Peyer's patch (tissue), 4 donors: ENCODE measurements at places on chromosomes 1 and 21. TPM values are rescaled to one million over a fixed set of nuclear protein-coding genes. Genes with fewer than 3 reads are reported as not detected.

GRCh38 chr1:109838838-109839240, 71.8 kb upstream of the CSF1 start:
- no peaks in the 10 kb centered on the region for H3K27me3 ChIP-seq
- no peak overlapping the region for H3K4me3 ChIP-seq
- H3K36me3 ChIP-seq, result no peaks in the 10 kb centered on the region
- no peak for DNase-seq
- no peak overlapping the region for H3K27ac ChIP-seq

GRCh38 chr1:248599396-248599795, 1.9 kb upstream of the OR2T10 start:
- no peaks in the 10 kb centered on the region for H3K27me3 ChIP-seq
- H3K4me1 ChIP-seq, result no peaks in the 10 kb centered on the region
- DNase-seq, result no peak
- H3K4me3 ChIP-seq, result no peak overlapping the region
- no peaks in the 10 kb centered on the region for H3K36me3 ChIP-seq
- H3K27ac ChIP-seq, result no peak overlapping the region

- H3K27me3 ChIP-seq, result no peaks in the 10 kb centered on the region
- no peaks in the 10 kb centered on the region for H3K36me3 ChIP-seq
- H3K4me3 ChIP-seq, result peak overlapping the region; percentile 62
- H3K4me1 ChIP-seq, result no peaks in the 10 kb centered on the region
- no peak for DNase-seq
These were observed 2.1 kb downstream of the SELENBP1 start for GRCh38 chr1:151370211-151370911.

- H3K4me3 ChIP-seq, result no peak overlapping the region
- H3K27me3 ChIP-seq, result no peaks in the 10 kb centered on the region
- H3K27ac ChIP-seq, result no peak overlapping the region
- H3K4me1 ChIP-seq, result no peaks in the 10 kb centered on the region
These were observed 48.2 kb upstream of the ADARB1 start for GRCh38 chr21:45026066-45026745.

- no peak for DNase-seq
- H3K27me3 ChIP-seq, result no peaks in the 10 kb centered on the region
- H3K27ac ChIP-seq, result no peak overlapping the region
- H3K4me1 ChIP-seq, result peaks cover 11% of the 10 kb centered on the region
These were observed 5.1 kb downstream of the TNFRSF8 start for GRCh38 chr1:12067900-12068821.

GRCh38 chr1:167280912-167281311, 60.2 kb downstream of the POU2F1 start:
- no peaks in the 10 kb centered on the region for H3K36me3 ChIP-seq
- no peak for DNase-seq
- no peaks in the 10 kb centered on the region for H3K4me1 ChIP-seq
- H3K4me3 ChIP-seq, result no peak overlapping the region
- no peaks in the 10 kb centered on the region for H3K27me3 ChIP-seq
- H3K27ac ChIP-seq, result no peak overlapping the region

GRCh38 chr1:245428681-245429080, 273.9 kb downstream of the KIF26B start:
- H3K27ac ChIP-seq, result no peak overlapping the region
- no peak for DNase-seq
- no peaks in the 10 kb centered on the region for H3K27me3 ChIP-seq
- no peaks in the 10 kb centered on the region for H3K36me3 ChIP-seq
- H3K4me1 ChIP-seq, result no peaks in the 10 kb centered on the region
- no peak overlapping the region for H3K4me3 ChIP-seq

GRCh38 chr1:93565496-93566206, 116.0 kb downstream of the BCAR3 start:
- no peaks in the 10 kb centered on the region for H3K27me3 ChIP-seq
- H3K27ac ChIP-seq, result no peak overlapping the region
- H3K36me3 ChIP-seq, result peaks cover 74% of the 10 kb centered on the region
- DNase-seq, result no peak
- no peaks in the 10 kb centered on the region for H3K4me1 ChIP-seq

DNA sequence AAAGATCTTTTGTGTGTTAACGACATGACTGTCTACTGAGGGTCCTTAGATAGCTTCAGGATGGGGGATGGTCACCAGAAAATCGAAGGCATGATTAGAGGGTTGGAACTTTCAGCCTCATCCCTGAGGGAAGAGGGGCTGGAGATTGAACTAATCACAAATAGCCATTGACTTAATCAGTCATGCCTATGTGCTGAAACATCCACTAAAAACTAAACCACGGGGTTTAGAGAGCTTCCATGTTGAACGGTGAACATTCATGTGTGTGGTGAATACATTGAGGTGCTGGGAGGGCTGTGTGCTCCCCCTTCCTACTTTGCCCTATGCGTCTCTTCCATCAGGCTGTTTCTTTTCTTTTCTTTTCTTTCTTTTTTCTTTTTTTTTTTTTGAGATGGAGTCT, 17.0 kb downstream of the RBP7 start:
- H3K4me3 ChIP-seq, result no peak overlapping the region
- H3K36me3 ChIP-seq, result no peaks in the 10 kb centered on the region
- DNase-seq, result no peak

GRCh38 chr1:202616355-202616915, 93.8 kb downstream of the SYT2 start:
- no peaks in the 10 kb centered on the region for H3K36me3 ChIP-seq
- no peak for DNase-seq
- H3K4me3 ChIP-seq, result no peak overlapping the region

GRCh38 chr1:35762141-35762540, 7.6 kb downstream of the CLSPN start:
- no peaks in the 10 kb centered on the region for H3K27me3 ChIP-seq
- H3K36me3 ChIP-seq, result no peaks in the 10 kb centered on the region
- H3K4me1 ChIP-seq, result no peaks in the 10 kb centered on the region
- no peak overlapping the region for H3K27ac ChIP-seq
- DNase-seq, result no peak

GRCh38 chr1:29385966-29386365, 149.6 kb downstream of the PTPRU start:
- no peak for DNase-seq
- no peak overlapping the region for H3K27ac ChIP-seq
- no peak overlapping the region for H3K4me3 ChIP-seq
- H3K36me3 ChIP-seq, result no peaks in the 10 kb centered on the region

DNA sequence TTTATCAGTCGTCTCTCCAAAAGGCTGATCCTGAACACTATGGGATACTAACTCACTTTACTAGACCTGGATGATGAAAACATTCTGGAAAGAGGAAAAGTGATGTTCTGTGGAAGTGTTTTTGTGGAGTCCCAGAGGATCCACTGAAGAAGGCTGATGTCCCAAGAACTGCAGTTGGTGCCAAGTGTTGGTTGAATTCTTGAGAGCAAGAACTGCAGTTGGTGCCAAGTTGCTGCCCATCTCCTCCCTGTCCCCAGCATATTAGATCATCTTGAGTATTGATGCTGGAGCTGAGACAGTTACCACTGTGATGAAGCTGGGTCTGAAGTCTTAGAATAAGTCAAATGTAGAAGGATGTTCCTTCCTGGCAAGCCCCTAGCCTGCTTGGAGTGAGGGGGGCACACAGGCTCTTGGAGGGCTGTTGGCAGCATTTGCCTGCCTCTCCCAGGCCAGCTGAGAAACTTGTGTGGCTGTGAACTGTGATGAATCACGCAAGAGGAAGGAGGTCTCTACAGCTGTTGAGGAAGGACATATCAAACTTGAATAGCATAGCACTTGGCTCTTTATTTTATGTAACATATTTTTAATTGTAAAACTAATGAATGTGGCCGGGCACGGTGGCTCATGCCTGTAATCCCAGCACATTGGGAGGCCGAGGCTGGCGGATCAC, 48.1 kb downstream of the DNAJC6 start:
- DNase-seq, result no peak
- H3K36me3 ChIP-seq, result no peaks in the 10 kb centered on the region
- H3K4me1 ChIP-seq, result no peaks in the 10 kb centered on the region
- H3K27me3 ChIP-seq, result no peaks in the 10 kb centered on the region
- H3K4me3 ChIP-seq, result no peak overlapping the region

DNA sequence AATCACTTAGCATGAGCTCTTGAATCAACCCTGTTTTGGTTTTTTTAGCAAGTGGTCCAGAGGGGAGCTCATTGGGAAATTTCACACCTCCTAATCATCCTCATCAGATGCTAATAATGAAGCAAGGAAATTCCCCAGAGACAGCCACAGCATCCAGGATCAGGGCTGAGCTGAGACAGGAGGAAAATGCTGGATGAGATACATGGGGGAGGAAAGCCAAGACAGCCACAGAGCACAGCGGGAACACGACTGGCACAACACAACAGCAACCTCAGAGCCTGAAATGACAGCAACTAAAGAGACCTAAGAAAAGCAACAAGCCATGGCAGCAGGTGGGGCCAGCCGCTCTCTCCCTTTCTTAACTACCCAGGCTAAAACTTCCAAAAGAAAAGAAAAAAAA, 70.4 kb downstream of the UBR4 start:
- H3K4me1 ChIP-seq, result no peaks in the 10 kb centered on the region
- no peaks in the 10 kb centered on the region for H3K27me3 ChIP-seq
- no peaks in the 10 kb centered on the region for H3K36me3 ChIP-seq
- H3K4me3 ChIP-seq, result no peak overlapping the region
- H3K27ac ChIP-seq, result no peak overlapping the region

DNA sequence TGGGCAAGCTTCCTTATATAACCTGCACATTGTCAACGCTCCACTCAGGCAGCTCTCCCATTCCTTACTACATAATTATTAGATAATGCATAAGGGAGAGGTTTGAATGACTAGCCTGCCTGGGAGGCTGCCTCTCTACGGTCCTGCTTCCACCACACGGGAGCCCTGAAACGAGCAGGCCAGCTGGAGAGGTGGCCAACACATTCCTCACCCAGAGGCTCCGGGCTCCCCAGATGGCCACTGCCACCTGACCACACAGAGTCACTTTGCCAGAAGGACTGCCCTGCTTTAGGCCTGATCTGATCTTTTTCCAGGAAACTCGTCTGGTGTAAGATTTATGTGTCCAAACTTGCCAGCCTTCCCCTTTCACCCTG, 27.9 kb downstream of the HIVEP3 start:
- no peaks in the 10 kb centered on the region for H3K27me3 ChIP-seq
- no peaks in the 10 kb centered on the region for H3K4me1 ChIP-seq
- H3K4me3 ChIP-seq, result no peak overlapping the region
- no peak for DNase-seq
- peak overlapping the region; percentile 73 for H3K27ac ChIP-seq

DNA sequence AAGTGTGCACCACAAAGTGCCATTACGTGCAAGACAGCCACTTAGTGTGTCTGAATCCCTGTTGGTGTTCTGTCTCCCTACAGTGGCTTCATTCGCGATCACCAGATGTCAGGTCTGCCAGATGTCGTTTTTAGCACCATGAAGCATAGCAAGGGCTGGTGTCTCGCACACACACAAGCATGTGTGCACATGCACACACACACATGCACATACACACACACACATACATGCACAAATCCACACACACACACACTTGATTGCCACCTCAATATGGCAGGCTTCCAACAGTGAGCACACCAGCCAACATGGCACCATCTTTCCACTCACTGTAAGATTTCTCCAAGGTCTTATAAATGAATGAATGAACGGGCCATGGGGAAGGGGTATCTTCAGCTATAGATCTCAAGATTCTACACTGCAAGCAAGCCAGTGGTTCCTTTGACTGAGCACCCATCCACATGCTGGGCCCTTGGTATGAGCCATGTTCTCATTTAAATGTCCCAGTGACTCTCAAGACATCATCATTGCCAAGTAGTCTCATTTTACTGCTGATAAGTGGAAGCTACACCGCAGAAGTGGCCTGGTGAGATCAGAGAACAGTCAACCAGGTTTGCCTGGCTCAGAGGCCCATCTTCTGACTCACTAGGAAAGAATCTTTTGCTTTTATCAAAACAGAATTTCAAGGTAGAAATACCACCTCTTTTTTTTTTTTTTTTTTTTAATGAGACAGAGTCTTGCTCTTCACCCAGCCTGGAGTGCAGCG, 84.9 kb downstream of the SIM2 start:
- H3K27me3 ChIP-seq, result no peaks in the 10 kb centered on the region
- no peaks in the 10 kb centered on the region for H3K4me1 ChIP-seq
- DNase-seq, result peak; percentile 11
- H3K27ac ChIP-seq, result no peak overlapping the region
- no peaks in the 10 kb centered on the region for H3K36me3 ChIP-seq

- H3K27ac ChIP-seq, result peak overlapping the region; percentile 75
- H3K36me3 ChIP-seq, result no peaks in the 10 kb centered on the region
- no peaks in the 10 kb centered on the region for H3K4me1 ChIP-seq
- no peak overlapping the region for H3K4me3 ChIP-seq
- peak; percentile 72 for DNase-seq
These were observed 5.7 kb upstream of the COL6A2 start for GRCh38 chr21:46092026-46092764.

DNA sequence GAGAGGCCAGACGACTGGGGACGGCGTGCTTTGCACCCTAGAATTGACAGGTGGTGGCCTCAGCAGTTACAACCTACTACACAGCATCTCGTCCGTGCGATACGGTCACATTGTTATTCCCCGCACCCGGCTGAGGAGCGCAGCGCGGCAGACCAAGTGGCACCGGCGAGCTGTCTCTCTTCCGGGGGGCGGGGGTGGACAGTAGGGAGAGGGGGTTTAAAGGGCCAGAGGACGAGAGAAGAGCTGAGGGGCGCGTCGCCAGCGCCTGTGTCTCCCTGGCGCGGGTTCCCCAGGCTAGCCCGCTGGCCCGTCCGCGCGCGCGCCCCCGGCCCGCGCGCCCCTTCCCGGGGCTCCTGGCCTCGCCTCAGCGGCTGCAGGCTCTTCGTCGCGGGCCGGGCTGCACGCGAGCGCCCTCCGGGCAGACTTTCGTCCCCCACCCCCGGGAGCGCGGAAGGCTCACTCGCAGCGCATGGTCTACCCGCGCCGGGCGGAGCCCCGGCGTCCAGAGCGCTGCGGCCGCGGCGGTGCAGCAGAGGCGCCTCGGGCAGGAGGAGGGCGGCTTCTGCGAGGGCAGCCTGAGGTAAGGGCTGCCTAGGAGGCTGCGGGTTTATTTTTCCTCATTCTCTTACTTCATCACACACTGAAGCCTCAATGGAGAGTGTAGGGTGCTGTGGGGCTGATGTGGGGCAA, at the start of gene PDE4B:
TSS of gene PDE4B (plus strand) at position 227 of the 690 bp plus-strand sequence.
- no peaks in the 10 kb centered on the region for H3K27me3 ChIP-seq
- peak within 1 kb of the TSS; percentile 43 for H3K4me3 ChIP-seq
- no peaks in the 10 kb centered on the region for H3K36me3 ChIP-seq
- no peaks in the 10 kb centered on the region for H3K4me1 ChIP-seq

MX1 gene
- total RNA-seq, result 76.7 TPM

SLC44A5 gene
- 0.80 TPM for total RNA-seq

MLLT11 gene
- total RNA-seq, result 0.95 TPM

LAD1 gene
- 106 TPM for total RNA-seq

HAPLN2 gene
- total RNA-seq, result 2.1 TPM

SLC25A34 gene
- total RNA-seq, result 65.3 TPM

BMP8B gene
- 13.4 TPM for total RNA-seq

ERG gene
- 5.1 TPM for total RNA-seq

TSPEAR gene
- not detected for total RNA-seq

RPTN gene
- not detected for total RNA-seq
